ENCODE measurements at places on chromosomes 16 and 17.

GRCh38 chr17:45784741-45785479 is 790 bp downstream of the CRHR1 start:
- DNase-seq: no peak

GRCh38 chr16:87713451-87714229 is 52.1 kb downstream of the KLHDC4 start:
- peak; percentile 31 for DNase-seq

DNA sequence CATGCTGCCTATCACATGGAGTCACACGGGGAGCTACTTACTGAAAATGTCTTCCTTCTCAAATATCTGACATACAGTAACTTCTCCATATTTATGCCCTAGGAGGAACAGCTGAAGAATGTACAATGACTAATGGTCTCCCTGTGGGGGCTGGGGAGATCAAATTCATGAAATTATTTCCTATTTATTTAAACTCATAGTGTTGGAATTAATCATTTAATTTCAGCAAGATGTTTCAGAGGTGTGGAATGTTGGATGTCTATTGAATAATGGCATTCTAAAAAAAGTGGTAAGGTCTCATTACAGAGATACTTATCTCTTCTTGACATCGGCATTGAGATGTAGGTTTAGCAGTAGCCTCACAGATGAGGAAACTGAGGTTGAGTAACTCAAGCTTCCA is 214.3 kb upstream of the CDH11 start:
- DNase-seq: no peak

GRCh38 chr17:67359960-67360791 is 6.2 kb downstream of the PSMD12 start:
- no peak for DNase-seq

GRCh38 chr17:73987845-73988509 is 215.5 kb upstream of the RPL38 start:
- no peak for DNase-seq

GRCh38 chr16:61654962-61655361 is 381.3 kb downstream of the CDH8 start:
- DNase-seq: no peak

DNA sequence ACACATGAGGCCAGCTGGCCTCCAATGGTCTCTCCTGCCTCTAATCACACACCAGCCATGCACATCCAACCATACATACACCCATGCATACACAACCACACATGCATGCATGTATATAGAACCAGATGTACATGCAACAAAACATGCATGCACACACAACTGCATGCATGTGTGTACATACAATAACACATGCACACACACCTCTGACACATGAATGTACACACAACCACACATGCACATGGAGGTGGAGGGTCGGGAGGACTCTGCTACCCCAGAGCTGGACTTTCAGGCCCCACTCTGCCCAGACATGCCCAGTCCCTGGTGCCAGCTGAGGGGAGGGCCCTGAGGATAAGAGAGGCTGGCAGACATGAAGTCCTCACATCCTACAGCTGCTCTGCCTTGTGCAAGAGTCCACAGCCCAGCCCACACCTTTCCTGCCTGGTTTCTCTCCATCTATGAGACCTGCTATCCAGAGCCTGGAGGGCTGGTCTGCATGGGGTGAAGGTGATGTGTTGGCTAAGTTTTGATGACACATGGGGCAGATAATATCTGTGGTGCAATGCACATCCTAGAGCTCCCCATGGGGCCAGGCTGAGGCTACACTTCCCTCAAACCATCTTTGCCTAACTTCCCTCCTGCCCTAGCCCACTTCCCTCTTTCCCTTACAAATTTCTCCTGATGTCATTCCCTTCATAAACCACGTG is 50.9 kb upstream of the SDK2 start:
- no peak for DNase-seq

DNA sequence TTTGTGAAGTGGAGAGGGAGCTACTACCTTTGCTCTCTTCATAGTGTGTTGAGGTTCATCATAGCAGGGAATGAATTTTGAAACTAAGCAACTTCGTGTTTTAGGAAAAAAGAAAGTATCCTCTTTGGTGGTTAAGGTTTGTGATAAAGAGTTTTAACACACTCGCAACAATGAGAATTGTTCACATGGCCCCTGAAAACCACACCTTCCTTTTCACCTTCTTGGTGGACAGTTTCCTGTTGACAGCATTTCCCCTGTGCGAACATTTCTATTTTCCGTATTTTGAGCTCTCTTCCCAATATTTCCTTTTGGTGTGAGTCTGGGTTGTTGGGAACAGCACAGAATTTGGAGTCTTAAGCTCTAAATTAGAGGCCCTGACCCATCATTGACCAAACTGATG is 3.8 kb downstream of the OR4D2 start:
- DNase-seq: no peak

- DNase-seq: no peak
These were observed at the start of gene RAP1GAP2 for GRCh38 chr17:2796164-2797125. Gene RAP1GAP2, plus strand, starts transcription at chr17:2796438. Its CDS starts 90 bp downstream, at chr17:2796528.

DNA sequence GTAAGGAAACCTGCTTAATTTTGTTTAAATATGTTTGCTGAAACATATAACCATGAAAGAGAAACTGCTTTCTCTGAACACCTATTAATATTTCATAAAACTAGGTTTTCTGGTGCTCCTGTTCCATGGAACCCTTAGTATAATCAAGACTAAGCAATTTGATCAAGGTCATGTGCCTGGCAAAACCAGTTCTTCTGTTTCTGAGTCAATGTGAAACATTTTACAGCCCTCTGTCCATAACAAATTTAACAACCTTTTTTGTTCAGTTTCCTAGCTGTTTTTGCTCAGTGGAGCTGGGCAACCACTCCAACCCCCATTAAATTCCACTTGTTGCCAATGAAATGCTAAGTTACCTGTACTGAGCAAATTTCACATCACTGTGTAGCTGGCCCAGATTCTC is 344.0 kb downstream of the CA10 start:
- no peak for DNase-seq

DNA sequence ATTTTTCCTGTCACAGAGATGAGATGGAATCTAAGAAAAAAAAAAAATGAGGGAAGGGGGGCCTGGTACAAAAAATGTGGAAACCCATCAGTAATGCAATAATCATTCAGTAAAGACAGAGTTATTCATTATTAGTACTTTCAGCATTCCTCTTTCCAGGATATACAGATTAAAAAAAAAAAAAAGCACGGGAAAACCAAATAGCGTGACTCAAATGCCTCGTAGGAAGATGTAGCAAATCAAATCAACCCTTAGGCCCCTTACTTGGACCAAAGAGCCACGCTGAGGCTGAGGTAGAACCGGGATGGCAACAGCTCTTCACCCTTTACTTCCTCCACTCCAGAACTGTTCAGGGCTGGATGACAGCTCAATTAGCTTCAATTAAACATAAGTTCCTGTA is 52.5 kb downstream of the SMG6 start:
- no peak for DNase-seq

- no peak for DNase-seq
These were observed 41.5 kb upstream of the YPEL2 start for GRCh38 chr17:59289981-59290301.

GRCh38 chr16:1293921-1294656 is 15.3 kb upstream of the UBE2I start:
- no peak for DNase-seq

GRCh38 chr16:11407047-11407982 is 62.1 kb downstream of the RMI2 start:
- DNase-seq: peak; percentile 14

GRCh38 chr16:82653550-82654511 is 27.1 kb downstream of the CDH13 start:
- no peak for DNase-seq

GRCh38 chr17:14775731-14776492 is 475.0 kb downstream of the HS3ST3B1 start:
- DNase-seq: no peak
